ENCODE measurements at places on chromosomes 6 and 20.

GRCh38 chr6:115133790-115134189 lies 791.0 kb upstream of the HS3ST5 start:
- no peak for DNase-seq

- DNase-seq: no peak
Measured at GRCh38 chr6:38617856-38618255, 21.9 kb downstream of the BTBD9 start.

GRCh38 chr6:117512056-117512828 lies 29.8 kb downstream of the DCBLD1 start:
- no peak for DNase-seq

- DNase-seq: no peak
Measured at GRCh38 chr6:15434823-15435380, 189.0 kb downstream of the JARID2 start.

- no peak for DNase-seq
Measured at GRCh38 chr6:140812636-140813035, 1320.1 kb upstream of the GJE1 start.

DNA sequence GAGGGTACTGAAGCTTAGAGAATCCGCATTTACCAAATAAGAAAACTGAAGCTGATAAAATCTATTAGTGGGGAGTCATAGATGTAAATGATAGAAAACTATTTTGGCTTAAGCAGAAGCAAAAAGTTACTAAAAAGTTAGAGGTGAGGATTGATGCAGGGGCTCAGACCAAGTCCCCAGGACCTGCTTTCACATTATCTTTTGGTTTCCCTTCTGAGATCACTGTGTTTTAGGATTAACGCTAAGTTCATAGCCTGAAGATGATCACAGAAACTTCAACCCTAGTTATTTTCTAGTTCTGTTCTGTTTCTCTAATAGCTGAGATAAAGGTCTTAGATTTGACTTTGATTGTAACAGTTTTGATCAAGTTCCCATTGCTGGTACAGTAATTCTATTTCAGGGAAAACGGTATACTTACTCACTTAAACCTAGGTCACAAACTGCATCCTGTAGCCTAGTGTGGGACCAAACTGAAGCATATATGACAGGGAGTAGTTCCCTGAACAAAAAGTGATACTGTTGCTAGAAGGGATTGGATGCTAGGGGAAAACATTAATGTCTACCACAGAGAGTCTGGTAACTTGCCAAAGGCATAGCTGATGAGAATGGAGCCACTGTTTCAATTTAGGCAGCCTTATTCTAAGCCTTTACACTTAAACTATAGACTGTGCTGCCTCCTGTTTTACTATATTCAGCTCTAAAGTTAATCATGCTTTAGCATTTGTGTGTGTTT lies 13.1 kb downstream of the CYB5R4 start:
- DNase-seq: no peak

- peak; percentile 66 for DNase-seq
Measured at GRCh38 chr20:51966296-51966971, 164.1 kb upstream of the SALL4 start.

- no peak for DNase-seq
Measured at GRCh38 chr20:2773812-2774211, 26.6 kb downstream of the CPXM1 start.

Measured in adrenal gland (tissue), 19 donors.